NCI-H524 (cell line): ENCODE measurements at places on chromosomes 13 and 19.

DNA sequence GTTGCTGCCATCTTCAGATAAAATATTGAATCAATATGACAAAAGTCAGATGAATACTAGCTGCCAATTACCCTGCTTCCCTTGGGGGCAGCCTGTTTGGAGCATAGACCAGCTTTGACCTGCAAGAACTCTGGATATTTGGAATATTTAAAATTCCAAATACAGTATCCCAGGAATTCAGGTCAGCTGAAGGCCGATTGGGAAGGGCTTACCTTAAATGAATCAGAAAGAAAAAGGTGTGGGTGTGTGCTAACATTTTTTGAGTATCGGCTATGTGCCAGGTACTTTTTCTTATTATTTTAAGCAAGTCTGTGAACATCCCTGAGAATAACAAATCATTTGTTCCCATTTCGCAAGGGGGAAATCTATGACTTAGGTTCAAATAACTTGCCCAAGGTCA lies 1.8 kb upstream of the RUBCNL start:
- no peak for DNase-seq

DNA sequence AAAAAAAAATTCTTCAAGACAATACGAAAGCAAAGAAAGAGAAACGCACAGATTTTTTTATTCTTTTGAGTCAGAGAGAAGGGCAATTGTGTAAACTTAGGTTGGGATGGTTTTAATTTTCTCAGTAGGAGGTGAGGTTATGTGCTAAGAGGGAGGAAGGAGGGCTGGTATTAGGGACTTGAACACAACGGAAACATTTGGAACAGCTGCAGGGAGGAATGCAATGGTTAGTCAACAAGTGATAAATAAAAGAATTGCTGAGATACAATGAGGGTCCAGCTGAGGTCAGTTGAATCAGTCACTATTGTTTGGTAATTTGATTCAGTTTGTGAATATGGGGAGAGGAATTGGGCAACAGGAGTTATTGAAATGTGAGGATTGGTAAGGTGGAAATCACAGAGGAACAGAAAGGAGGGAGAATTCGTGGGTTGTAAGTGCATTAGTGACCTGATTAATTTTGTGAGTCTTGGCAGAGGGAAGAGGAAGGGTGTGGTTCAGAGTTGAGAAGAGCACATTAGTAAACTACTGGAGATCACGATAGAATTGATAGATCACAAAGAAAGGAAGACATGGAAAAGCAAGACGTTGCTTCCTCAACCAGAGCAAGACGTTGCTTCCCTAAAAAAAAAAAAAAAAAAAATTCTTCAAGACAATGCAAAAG lies 499.5 kb upstream of the SPRY2 start:
- no peak for DNase-seq

- DNase-seq, result no peak
These were observed 127.7 kb upstream of the EDNRB start for GRCh38 chr13:78046331-78046730.

DNA sequence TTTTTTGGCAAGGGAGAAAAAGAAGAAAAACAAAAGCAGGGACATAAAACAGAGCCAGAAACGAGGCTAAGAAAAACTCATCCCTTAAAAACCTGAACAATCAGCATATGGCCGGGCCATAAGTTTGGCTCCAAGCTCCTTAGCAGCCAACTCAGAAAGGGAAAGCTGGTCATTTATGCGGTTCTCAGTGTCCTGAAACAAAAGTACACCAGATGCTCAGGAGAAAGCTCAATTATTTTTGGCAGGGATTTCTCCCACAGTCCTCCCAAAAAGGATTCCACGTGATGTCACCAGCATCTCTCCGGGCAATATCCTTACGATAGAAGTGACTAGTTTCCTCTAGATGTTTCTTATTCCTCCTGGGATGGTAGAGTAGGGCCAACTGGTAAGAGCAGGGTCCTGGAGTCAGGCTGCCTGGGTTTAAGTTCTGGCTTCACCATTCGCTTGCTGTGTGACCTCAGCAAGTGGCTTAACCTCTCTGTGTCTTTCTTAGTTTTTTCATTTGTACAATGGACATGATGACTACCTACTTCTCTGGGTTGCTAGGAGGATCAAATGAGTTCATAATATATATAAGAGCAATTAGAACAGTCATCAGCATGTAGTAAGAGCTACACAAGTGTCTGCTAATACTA lies 34.0 kb downstream of the PIN1 start:
- DNase-seq, result peak; percentile 70

- DNase-seq, result no peak
These were observed 133.8 kb downstream of the CRYL1 start for GRCh38 chr13:20391597-20392452.

DNA sequence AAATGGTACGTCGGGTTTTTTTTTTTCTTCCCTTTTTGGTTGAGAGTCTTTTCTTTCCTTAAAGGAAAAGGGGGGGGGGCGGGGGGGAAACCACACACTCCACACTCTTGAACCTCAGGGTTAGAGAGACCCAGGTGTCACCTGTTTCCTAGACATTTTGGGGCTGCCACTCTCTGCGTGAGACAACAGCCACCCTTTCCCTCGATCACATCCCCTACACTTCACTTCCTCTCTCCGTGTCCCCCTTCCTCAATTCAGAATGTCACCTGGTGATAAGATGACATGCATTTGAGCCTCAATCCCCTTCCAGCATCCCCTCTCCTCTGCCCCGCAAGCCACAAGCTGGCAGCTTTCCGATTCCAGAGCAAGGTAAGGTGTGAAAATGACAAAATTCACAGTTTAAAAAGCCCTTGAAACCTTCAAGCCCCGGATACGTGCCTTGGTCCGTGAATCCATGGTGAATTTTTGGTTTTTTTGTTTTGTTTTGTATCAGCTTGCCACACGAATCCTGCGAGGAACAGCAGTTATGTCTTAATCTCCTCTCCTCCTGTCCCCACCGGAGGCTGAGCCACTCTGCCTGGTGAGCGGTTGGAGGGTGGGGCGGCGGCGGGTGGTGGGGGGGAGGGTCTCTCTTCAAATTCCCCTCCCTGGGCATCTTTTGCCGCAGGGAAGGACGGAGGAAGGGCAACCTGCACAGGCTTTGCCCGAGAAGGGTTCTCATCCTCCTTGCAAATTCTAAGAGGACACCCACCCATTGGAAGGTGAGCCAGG lies 4.2 kb downstream of the PTPRS start:
- peak; percentile 35 for DNase-seq

GRCh38 chr19:16118489-16119033 lies 6.9 kb downstream of the RAB8A start:
- no peak for DNase-seq
